ENCODE measurements at places on chromosomes 2 and 18. TPM values are rescaled to one million over a fixed set of nuclear protein-coding genes. Genes with fewer than 3 reads are reported as not detected.

DNA sequence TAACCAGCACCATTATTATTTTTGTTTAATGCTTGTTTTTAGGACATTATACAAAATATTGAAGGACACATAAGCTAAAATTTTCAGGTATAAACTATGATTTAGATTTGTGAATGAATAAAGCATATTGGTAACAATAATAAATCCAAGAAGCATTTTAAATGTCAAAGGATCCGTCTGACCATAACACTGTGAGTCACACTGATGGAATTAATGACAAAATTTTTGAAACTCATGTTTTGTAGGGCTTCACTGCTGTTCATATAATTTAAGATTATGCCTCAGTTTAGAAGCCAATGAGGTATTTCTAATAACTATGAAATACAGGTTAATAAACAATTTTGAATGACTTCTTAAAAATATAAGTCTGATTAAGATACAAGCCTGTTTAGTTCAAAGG lies 124.6 kb downstream of the TMEFF2 start:
- no peak for DNase-seq

DNA sequence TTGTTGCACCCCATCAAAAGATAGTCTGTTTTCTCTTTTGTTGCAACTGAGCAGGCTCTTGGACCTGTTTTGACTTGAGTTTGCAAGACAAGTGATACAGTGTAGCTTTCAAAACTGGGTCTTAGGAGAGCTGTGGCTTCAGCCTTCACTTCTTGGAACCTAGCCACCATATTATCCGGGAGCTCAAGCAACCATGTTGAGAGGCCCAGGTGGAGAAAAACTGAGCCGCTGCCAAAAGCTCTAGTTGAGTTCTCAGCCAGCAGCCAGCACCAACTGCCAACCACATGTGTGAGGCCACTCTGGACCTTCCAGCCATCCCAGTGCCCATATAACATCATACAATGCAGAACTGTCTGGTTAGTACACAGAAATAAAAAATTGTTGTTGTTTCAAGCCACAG lies 5.4 kb downstream of the CACNB4 start:
- DNase-seq, result no peak

DNA sequence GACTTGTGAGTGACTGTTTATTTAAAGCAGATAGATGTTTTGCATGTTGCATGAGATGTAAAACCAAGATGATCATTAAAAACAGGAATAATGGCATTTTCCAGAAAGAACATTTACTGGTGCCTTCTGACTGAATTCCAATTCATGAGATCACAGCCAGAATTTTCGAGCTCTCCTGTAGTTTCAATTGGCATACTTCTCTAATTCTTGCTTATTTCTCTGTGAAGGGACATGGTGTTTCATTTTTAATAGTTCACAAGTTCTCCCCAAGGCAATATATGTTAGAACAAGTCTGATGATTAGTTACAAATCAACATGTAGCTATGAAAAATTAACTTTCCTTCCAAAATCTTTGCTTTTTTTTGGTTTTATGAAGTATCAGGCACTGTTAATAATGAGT lies 105.7 kb downstream of the PDE1A start:
- no peak for DNase-seq

DNA sequence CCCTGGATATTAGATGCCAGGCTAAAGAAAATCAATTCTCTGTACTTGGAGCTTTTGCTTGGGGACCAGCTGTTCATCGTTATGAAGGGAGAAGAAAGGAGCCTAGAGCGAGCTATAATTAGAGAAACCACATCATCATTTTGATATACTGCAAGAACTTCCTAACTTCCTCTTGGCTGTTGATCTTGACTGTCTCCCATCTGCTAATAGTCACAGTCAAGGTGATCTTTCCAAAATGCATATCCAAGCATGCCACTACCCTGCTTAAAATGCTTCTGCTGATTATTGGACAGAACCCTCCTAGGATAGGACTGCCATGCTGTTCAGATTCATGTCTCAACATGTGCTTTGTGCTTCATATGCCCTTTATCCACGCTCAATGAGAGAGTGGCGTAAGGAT lies 54.8 kb downstream of the RAPGEF4 start:
- no peak for DNase-seq

- DNase-seq, result peak; percentile 24
Observed at GRCh38 chr2:239318790-239319661, 81.8 kb downstream of the HDAC4 start.

RPRM gene
- 15.1 TPM for total RNA-seq
